ENCODE measurements at places on chromosomes 13 and 19.

GRCh38 chr13:75137911-75138571, 343.9 kb downstream of the TBC1D4 start:
- no peak for DNase-seq

DNA sequence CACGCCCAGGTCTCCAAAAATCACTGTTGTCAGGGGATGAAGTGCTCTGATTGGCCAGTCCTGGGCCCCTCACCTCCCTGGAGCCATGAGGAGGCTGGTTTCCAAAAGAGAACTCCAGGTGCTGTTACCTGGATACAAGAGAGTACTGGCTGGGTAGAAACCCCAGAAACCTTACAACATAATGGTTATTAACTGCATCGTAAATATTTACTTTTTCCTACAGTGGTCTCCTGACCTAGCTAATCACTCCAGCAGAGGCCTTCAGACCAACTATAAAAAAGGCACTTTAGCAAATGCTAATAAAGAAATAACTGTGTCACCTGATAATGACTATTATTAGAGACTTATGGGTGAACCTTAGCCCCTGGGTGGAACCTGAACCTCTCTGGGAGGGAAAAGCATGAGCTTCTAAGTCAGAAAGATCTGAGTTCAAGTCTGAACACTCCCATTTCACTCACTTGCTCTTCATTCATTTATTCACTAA, 1.5 kb upstream of the IGSF23 start:
- no peak for DNase-seq

DNA sequence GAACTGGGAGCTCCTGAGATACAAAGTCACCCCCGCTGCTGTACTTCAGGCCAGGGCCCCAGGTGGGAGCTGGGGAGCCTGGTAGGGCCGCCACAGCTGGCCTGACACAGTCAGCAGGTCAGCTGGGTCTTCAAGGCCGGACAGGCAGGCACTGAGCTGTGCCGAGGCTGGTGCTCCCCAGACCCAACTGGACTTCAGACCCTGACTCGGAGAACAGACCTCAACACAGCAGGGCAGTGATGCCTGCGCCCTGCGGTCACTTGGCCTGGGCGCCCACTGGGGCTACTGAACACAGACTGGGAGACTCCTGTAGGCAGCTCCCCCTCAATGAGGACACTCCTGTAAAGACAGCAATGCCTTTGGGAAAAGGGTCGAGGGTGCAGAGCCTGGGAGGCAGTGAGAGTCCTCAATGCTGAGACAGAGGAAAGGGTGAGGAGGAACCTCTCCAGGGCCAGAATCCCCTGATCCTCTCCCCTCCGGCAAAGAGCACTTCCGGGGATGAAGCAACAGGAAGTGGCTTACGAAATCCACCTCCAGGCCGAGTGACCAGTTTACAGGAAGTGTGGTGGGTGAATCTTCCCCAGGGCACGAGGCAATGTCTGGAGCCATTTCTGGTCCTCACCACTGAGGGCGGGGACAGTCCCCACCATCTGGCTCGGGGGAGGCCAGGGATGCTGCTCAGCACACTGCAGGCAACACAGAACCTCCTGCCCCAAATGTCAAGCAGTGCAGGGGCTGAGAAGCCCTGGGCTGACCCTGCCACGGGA, 40.8 kb upstream of the ISYNA1 start:
- DNase-seq = no peak

DNA sequence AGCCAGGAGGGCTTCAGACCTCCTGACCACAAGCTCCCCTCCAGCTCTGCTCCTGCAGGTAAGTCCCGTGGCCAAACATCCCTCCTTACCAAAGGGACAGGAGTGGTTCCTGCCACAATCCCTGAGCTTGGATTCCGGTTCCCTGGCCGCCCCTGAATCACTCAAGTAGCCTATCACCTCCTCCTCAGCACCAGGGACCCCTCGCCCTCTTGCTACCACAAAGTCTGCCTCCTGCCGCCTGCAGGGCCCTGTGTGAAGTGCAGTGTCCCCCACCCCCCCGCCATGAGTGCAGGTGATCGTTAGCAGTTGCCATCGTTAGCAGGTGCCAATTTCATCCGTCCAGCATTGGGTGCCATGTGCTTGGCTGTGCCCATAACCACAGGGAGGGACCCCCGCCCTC, 40.8 kb upstream of the RANBP3 start:
- DNase-seq = peak; percentile 90

DNA sequence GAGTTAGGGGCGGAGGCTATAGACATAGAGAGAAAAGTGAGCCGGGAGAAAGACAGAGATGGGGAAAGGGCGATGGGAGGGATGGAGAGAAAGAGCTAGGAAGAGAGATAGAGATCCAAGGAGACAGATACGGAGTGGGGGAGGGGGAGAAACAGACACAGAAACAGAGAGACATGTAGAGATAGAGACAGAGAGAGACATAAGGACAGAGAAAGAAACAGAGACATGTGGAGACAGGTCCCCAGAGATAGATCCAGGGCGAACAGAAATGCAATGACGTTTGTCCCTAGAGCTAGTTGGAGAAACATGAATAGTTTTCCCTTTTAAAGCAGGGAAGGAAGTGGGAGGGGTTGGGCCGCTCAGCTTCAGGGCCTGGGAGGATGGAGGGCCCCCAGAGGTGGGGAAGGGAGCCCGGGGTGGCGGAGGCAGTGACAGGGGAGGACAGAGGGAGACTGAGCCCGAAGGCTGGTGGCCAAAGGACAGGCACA, 4.6 kb downstream of the PPP1R14A start:
- peak; percentile 54 for DNase-seq

- no peak for DNase-seq
These were observed 98.7 kb downstream of the DOCK9 start for GRCh38 chr13:98879127-98879520.

GRCh38 chr19:1587872-1588271, 4.8 kb downstream of the MBD3 start:
- DNase-seq = no peak

GRCh38 chr13:31072041-31072440, 89.7 kb downstream of the HSPH1 start:
- DNase-seq = no peak

DNA sequence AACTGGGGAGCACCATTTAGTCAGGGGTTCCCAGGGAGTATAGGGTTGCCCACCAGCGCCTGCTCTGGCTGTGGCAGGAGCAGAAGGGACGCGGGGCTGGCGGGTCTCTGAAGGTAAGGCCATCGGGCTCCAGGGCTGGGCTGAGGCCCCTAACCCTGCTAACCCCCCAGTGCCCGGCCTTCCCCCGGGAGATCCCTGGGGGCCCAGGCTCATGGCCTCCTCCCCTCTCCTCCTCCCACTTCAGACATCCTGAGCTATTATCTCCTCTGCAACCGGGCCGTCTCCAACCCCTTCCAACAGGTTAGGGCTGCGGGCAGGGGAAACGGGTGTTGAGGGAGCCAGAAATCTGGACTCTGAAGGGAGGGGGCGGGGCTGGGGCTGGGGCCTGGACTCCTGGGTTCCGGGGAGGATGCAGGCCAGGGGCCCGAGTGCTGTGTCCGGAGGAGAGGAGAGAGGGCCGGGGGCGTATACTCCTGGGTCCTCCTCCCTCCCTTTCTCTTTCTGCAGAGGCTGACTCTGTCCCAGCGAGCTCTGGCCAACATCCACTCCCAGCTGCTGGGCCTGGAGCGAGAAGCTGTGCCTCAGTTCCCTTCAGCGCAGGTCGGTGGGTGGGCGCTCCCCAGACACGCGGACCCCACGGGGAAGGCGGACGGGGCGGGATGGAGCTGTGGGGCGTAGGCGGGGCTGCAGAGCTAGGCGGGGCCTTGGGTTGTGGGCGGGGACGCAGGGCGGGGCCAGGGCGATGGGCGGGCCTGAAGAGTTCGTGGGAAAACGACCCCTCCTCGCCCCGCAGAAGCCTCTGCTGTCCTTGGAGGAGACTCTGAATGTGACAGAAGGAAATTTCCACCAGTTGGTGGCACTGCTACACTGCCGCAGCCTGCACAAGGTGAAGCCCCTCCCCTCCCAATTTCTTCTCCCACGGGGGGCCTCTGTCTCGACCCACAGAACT, 15.3 kb downstream of the TTYH1 start:
- DNase-seq = peak; percentile 95

- no peak for DNase-seq
These were observed 614.1 kb downstream of the UQCRFS1 start for GRCh38 chr19:28598861-28599260.

All from endodermal cell (in vitro differentiated cells).